ENCODE measurements at places on chromosomes 5 and 9.

GRCh38 chr9:137150617-137151457 lies 11.9 kb downstream of the GRIN1 start:
- DNase-seq = no peak

DNA sequence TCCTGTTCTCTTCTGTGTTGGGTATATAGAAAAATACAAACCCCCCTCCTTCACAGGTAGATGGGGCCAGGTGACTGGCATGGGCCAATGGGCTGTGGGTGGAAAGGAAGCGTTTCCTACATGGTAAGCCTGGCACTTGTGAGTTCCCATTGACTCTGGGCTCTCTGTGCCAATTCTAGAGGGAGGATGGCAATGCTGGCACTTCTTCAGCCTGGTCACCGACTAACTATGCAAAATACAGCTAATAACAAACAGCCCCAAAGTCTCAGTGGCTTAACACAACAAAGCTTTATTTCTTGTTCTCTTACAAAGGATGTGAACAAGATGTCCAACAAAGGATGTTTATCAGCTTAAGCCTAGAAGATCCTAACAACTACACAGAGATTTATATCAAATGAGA lies 258.1 kb downstream of the SYK start:
- DNase-seq = no peak

DNA sequence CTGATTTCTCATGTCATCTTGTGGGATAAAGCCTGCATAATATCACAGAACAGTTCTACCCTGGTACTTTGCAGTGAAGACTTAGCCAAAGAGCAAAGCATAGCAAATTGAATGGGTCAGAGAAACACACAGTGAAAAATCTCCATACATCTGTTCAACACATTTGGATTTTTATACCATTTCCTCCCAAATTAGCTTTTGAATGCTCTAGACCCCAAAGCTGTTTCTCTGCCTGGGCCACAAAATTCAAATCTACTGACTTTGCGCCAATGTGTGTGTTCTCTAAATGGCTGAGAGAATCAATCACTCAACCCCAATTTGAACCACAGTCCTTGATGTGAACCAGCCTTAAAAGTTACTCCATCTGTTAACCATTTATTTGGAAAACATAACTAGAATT lies 236.9 kb upstream of the NFIL3 start:
- no peak for DNase-seq

DNA sequence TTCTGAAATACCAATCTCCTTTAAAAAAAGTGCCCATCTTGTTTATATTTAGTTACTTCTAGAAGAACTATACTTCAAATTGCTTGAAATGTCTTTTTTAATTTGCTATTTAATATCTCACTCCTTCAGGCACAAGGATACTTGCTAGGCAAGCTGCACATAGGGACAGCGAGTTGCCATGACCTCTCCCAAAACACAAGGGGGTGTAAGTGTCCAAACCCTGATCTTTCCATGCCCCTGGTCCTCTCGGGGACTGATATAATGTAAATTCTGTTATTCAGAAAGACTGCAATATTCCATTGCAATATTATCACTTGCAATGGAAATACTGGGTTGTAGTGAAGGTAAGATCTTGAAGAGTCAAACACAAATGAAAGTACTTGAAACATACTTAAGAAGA lies 480.4 kb downstream of the CETN3 start:
- DNase-seq = no peak

- no peak for DNase-seq
These were observed 3.5 kb downstream of the TMEM250 start for GRCh38 chr9:136115206-136115605.

- no peak for DNase-seq
These were observed 531.1 kb downstream of the CETN3 start for GRCh38 chr5:89878140-89879132.

GRCh38 chr5:18798058-18798457 lies 1163.8 kb downstream of the TAF11L14 start:
- no peak for DNase-seq

GRCh38 chr9:88951155-88951542 lies 40.1 kb upstream of the S1PR3 start:
- DNase-seq = no peak

DNA sequence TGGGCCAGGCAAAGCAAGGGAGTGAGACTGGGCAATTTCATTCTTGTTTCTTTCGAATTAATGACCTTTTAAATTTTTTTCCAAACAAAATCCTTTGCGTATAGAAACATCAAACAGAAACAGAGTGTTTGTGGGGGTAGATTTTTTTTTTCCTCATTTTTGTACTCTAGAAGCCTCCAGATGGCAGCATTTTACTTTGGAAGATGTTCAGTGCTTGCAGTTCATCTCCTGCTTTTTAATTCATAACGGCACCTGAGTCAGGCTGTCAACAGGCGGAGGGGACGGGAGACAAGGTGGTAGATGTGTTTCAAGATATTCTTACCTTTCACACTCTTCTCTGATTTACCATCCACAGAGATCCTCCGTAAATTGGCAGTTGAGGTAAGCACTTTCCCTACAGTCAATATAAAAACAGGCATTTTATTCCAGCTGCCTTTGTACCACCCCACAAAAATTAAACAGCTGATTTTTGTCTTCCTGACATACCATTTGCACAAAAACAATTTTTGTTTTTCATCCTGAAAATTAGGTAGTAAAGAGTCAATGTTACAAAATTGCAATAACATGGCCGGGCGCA lies 99.5 kb upstream of the FBXL17 start:
- DNase-seq = no peak

DNA sequence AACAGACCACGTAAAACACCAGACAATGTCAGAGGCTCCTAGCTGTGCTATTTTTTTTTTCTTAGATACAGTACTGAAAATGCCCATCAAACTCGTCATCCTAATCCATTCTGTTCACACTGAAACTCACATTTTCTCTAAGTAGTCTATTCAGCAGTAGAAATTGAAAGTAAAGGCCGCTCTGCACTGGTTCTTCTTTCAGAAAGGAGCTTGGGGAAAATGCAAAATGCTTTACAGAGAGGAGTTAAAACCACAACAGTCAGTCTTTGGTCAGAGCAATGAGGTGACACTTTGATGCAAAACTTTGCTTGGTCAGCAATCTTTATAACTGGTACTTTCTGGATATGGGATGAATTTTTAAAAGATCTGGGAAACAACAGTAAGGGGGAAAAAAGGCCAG lies 43.8 kb upstream of the SUSD1 start:
- DNase-seq = no peak

GRCh38 chr9:126106404-126106803 lies 220.2 kb upstream of the MVB12B start:
- DNase-seq = no peak

- no peak for DNase-seq
These were observed 237.0 kb downstream of the KIF4B start for GRCh38 chr5:155250596-155250995.

GRCh38 chr9:87792831-87793288 lies 66.9 kb downstream of the CTSL start:
- no peak for DNase-seq

GRCh38 chr5:75168026-75168735 lies 68.5 kb downstream of the ANKRD31 start:
- no peak for DNase-seq

DNA sequence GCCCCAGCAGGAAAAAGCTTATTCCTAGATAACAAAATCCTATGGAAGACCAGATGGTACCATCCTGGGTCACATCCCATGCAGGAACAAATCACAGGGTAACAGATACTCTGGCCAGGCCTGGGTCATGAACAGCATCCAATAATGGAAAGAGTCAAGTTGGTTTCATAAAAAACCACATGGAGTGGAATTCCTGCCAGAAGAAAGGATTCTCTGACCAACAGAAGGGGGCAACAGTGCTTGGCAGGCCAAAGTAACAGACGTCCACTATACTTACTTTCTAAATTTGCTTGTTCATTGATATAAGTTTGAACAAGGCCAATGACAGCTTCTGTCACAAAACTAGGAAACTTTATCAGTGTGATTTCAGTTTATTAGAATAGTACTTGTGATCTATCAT lies 273.5 kb downstream of the ARRDC3 start:
- no peak for DNase-seq

GRCh38 chr5:31113101-31113500 lies 80.4 kb upstream of the CDH6 start:
- no peak for DNase-seq

- DNase-seq = no peak
These were observed 433.5 kb upstream of the POU5F2 start for GRCh38 chr5:94174748-94175411.

GRCh38 chr5:7105358-7105757 lies 290.6 kb upstream of the ADCY2 start:
- DNase-seq = no peak

DNA sequence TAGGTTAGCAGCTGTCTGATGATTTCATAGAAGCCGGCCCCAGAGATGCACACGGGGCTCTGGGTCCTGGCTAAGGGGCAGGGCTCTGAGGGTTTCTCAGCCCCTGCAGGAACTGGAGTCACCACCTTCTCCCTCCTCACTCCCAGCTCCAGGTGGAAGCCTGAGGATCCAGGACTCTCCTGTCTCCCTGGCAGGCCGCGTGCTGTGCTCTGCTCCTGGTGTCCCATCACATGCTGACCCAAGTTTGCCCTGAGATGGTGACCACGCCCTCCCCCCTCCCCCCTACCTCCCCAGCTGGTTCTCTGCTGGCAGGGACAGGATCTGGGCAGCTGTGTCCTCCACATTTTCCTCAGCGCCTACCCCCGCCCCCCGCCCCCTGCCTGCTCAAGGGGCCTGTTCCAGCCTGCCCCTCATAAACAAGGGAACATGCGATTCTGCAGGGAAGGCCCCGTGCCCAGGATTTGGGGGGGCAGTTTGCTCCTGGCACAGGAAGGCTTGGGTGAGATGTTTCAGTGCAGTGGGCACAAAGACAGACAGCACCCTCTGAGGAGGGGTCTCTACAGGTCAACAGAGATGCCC lies 87.4 kb downstream of the PSD2 start:
- no peak for DNase-seq

DNA sequence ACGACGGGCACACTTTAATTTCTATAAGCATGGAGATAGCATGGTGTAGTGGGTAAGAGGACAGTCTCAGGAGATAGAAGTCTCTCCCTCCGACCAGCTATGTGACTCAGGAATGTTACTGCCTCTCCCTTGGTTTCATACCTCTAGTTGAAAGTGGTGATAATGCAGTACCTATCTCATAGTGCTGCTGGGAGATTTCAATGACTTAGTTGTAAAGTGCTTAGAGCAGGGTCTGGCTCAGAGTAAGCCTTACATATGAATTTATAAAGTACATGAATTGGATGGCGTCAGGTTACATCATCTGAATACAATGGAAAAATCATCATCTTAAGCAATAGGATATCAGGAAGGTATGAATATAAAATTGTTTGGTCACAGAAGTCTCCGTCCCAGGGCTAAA lies 952.8 kb upstream of the EDIL3 start:
- no peak for DNase-seq

GRCh38 chr5:123422433-123423277 lies 548 bp downstream of the CEP120 start:
- DNase-seq = no peak

DNA sequence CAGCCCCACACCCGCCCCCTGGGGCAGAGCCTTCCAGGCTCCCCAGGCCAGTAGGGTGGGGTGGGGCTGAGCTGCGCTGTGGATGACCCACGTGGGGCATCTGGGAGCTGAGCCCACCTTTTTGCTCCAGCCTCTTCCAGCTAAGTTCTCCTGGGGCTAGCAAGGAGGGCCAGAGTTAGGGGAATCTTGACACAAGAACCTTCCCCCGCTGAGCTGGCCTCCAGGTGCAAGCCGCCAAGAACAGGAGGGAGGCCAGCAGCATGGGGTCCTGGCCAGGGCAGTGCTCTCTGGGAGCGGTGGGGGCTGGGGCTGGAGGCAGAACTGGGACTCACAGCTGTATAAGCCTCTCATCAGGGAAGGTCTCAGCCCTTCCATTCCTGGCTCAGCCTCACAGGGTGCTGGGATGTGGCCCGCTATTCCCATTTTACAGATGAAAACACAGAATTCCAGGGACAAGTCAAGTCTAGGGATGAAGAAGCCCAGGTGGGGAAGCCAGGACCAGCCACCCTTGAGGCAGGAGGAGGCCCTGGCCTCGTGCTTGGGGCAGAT lies 21.5 kb downstream of the SARDH start:
- no peak for DNase-seq

GRCh38 chr5:151148583-151148982 lies 9.0 kb downstream of the ANXA6 start:
- DNase-seq = no peak

DNA sequence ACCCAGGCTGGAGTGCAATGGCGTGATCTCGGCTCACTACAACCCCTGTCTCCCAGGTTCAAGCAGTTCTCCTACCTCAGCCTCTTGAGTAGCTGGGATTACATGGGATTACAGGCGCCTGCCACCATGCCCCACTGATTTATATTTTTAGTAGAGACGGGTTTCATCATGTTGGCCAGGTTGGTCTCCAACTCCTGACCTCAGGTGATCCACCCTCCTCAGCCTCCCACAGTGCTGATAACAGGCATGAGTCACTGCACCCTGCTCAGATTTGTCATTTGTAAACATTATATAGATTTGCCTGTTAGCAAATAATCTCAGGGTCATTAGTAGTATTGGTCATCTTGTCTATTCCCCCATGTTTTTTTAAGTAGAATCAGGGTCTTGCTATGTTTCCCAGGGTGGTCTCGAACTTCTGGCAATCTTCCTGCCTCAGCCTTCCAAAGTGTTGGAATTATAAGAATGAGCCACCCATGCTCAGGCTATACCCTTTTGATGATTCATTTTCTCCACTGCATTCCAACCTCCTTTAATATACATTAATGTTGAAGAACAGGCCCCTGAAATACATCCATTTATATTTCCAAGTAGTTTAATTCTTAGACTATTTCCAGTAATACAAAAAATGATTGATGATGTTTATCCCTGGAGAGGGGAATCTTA lies 17.3 kb downstream of the CENPH start:
- no peak for DNase-seq
